ENCODE measurements at places on chromosomes 2 and 18.

DNA sequence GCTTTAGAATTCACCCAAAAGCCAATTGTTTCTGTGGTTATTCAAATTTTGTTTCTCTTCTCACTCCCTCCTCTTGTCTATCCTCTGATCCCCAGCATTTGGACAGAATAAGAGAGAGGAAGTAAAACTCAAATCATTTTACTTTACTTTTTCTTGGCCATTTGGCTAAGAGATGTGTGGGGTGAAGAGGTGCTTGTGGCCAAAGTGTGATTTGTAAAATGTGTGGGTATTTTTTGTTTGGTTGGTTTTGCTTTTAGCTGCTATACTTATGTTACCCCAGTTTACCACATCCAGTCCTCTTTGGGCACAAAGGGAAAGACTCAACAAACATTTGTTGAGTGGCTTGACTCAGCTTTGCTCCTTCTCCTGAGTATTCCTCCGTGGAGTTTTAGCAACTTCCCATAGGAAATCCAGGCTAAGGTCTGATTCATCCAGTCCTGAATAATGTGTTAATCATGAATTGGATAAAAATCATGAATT lies 109.1 kb upstream of the CYP1B1 start:
- DNase-seq, result no peak

- DNase-seq, result no peak
These were observed 27.2 kb upstream of the KCNF1 start for GRCh38 chr2:10884574-10884975.

- no peak for DNase-seq
These were observed 38.0 kb downstream of the RNF152 start for GRCh38 chr18:61854578-61855448.

GRCh38 chr2:206531996-206532543 lies 88.7 kb downstream of the ADAM23 start:
- no peak for DNase-seq

GRCh38 chr18:3453540-3454364 lies 3.8 kb downstream of the TGIF1 start:
- DNase-seq, result no peak

GRCh38 chr2:157055660-157056199 lies 201.8 kb upstream of the GALNT5 start:
- no peak for DNase-seq

GRCh38 chr2:172967036-172967982 lies 108.3 kb upstream of the MAP3K20 start:
- DNase-seq, result no peak

DNA sequence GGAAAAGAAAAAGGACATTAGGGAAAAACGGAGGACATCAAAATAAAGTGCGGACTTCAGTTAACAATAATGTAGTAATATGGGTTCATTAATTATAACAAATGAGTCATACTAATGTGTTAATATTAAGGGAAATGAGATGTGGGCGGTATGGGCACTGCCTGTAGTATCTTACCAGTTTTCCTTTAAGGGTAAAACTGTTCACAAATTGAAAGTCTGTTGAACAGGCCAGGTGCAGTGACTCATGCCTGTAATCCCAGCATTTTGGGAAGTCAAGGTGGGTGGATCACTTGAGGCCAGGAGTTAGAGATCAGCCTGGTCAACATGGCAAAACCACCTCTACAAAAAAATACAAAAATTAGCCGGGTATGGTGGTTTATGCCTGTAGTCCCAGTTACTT lies 56.8 kb upstream of the PMAIP1 start:
- DNase-seq, result no peak

DNA sequence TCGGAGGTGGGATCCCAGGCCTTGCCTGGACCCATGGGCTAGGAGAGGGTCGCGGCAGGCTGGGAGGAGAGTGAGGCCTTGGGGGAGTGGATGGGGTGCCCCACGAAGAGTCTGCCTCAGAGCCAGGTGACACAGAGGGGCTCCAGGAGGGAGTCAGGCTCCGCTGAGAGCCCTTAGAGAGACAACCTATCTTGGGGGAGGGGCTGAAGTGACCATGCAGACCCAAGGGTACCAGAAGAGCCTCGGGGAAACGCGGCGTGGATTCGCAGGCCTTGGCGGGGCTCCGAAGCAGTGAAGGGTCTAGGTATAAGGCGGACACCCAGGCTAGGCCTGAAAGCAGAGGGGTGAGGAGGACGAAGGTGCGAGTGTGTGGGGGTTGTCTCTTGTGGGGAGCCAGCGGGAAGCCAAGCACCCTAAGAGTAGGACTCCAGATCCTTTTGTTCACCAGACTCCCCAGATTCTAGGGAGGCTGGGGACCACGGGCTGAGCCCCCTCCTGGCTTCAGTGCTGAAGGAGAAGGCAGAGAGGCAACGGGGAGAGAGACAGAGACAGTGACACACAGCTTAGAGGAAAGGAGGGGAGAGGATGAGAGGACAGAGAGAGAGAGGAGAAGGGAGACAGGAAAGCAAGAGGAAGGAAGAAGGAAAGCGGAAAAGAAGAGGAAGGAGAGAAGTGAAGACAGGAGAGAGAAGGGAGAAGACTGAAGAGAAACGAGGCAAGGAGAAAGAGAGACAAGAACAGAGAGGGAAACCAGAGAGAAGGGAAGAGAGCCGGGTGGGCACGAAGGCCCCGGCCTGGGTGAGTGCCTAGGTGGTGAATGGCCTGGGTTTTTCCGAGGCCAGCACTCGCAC lies 1.1 kb upstream of the HOXD11 start:
- DNase-seq, result no peak

DNA sequence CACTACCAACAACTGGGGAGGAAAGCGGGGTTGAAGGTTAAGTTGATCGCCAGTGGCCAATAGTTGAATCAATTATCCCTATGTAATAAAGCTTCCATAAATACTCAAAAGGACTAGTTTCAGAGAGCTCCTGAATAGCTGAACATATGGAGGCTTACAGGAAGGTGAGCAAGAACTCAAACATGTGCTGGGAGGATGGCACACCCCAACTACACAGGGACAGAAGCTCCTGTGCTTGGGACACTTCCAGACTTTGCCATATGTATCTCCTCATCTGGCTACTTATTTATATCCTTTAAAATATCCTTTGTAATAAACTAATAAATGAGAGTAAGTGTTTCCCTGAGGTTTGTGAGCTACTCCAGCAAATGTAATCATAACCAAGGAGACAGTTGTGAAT lies 115.7 kb downstream of the HNMT start:
- DNase-seq, result no peak

- DNase-seq, result no peak
These were observed 94.3 kb downstream of the SEPTIN10 start for GRCh38 chr2:109519513-109519912.

GRCh38 chr18:51361130-51361860 lies 163.8 kb upstream of the MEX3C start:
- DNase-seq, result no peak

GRCh38 chr2:8395718-8396117 lies 286.1 kb upstream of the ID2 start:
- no peak for DNase-seq

- no peak for DNase-seq
These were observed 30.7 kb upstream of the ZNF236 start for GRCh38 chr18:76791642-76792041.

GRCh38 chr2:78984386-78984785 lies 41.1 kb upstream of the REG3G start:
- DNase-seq, result no peak

DNA sequence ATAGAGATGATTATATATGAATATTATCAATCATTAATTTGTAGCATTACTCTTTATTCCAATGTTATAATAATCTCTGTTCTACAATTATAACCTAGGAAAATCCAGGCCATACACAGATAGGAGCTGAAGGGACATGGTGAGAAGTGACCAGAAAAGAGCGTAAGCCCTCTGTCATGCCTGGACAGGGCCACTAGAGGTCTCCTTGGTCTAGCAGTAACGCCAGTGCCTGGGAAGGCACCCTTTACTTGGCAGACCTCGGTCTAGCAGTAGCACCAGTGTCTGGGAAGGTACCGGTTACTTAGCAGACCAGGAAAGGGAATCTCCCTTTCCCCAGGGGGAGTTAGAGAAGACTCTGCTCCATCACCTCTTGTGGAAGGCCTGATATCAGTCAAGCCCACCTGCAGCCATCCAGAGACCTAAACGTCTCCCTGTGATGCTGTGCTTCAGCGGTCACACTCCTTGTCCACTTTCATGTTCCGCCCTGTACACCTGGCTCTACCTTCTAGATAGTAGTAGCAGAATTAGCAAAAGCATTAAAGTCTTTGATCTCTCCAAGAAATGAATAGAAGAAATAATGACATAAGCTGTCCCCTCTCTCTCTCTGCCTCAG lies 447.5 kb upstream of the FSIP2 start:
- DNase-seq, result peak; percentile 67

GRCh38 chr18:55858661-55859515 lies 270.9 kb upstream of the TCF4 start:
- no peak for DNase-seq

DNA sequence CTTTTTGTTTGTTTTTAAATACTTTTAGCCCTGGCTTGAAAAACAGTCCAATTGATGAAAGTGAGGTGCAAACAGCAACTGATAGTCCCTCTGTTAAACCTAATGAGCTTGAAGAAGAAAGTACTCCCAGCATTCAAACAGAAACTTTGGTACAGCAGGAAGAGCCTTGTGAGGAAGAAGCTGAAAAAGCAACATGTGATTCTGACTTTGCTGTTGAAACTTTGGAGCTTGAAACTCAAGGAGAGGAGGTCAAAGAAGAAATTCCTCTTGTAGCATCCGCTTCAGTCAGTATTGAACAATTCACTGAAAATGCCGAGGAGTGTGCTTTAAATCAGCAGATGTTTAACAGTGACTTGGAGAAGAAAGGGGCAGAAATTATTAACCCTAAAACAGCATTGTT lies 30.6 kb upstream of the DYSF start:
- no peak for DNase-seq

GRCh38 chr2:7083580-7084509 lies 166.6 kb downstream of the RNF144A start:
- no peak for DNase-seq

GRCh38 chr2:86625096-86625495 lies 1.4 kb upstream of the RNF103 start:
- no peak for DNase-seq

DNA sequence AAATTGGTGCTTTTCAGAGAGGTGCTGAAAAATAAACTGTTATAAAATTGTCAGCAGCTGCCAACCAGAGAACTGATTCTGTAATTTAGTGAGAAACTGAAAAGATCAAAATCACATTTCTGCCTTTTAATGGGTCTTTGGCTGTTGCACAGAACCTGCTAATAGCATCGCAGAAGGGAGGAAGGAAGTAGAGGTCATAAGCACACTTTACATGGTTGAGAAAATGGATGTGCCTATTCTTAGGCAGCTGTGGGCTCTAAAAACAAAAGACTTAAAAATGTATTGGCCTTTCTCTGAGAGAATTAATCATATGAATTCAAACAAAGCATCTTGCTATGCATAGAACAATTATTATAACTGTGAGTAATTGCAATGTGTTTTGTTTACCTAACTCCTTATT lies 1186.9 kb downstream of the DSC3 start:
- DNase-seq, result no peak

DNA sequence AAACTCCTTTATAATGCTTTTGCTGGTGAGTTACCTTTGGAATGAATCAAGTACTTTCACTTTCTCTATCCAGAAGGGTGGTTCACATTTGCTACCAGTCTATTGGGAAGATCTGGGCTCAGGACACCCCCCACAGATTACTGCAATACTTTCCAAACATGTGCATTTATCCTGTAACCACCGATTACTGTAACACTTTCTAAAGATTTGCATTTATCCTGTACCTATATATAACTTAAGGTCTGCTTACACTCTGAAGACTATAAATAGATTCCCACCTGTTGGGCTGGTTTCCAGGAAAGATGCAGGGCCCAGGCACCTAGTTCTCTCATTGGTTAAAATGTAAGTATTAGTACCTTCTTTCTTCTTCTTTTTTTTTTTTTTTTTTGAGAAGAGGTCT lies 113.0 kb upstream of the NEDD4L start:
- DNase-seq, result no peak

GRCh38 chr2:102141970-102142828 lies at the start of gene IL1R1:
Gene IL1R1, plus strand, starts transcription at chr2:102142746. Its CDS starts 14,979 bp downstream, at chr2:102157725.
- DNase-seq, result peak; percentile 64

DNA sequence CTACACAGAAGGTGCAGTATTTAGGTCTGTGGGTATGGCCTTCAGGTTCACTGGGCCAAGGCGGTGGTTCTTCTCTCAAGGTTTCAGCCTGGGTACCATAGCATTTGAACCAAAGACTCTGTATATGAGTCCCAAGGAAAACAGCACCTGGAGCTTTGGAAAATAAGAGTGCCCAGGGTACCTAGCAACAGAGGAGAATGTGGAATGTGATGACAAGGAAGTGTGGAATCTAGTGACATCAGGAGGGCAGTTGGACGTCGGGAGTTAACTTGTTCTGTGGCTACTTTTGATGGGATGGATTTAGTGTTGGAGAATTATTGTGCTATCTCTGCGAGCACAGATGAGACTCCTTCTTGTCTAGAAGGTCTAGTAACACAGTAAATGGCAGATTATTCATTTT lies 201.2 kb downstream of the NOL4 start:
- no peak for DNase-seq

DNA sequence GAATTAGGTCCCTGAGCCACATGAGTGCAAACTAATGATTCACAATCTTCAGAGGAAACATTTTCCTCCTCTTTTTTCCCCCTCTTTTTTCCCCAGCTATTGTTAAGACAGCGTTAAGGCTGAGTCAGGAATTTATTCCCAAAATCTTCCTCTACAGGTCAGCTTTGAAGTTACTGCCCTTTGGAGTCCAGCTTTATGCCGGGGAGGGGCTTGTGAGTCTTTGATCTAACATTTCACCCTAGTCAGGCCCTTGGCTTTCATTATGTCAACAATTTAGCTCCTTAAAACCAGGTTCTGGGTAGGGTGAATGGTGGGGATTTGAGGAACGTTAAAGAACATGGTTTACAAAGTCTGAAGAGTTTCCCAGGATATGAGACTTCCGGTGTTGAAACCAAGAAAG lies 91.0 kb upstream of the LYPD1 start:
- no peak for DNase-seq

GRCh38 chr2:71526141-71526540 lies 72.8 kb downstream of the DYSF start:
- DNase-seq, result no peak

- DNase-seq, result no peak
These were observed 12.4 kb upstream of the RPL37A start for GRCh38 chr2:216486271-216486670.

DNA sequence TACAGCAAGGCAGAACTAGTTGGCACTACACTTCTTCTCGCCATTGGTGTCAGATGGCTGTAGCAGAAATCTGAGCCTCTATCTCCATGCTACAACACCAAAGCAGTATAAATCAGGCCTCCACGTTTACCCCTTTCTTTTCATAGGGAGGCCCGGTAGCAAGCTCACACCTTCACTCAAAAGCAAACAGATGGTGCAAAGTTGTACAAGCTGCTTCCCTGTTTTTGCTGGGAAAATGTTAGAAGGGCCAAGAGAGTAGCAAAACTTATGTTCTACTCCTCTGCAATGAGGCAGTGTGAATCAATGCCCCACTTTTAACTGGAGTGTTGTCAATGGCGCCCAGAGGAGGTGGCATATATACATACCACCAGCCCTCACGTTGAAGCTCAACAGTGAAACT lies 369.6 kb upstream of the NRXN1 start:
- no peak for DNase-seq

DNA sequence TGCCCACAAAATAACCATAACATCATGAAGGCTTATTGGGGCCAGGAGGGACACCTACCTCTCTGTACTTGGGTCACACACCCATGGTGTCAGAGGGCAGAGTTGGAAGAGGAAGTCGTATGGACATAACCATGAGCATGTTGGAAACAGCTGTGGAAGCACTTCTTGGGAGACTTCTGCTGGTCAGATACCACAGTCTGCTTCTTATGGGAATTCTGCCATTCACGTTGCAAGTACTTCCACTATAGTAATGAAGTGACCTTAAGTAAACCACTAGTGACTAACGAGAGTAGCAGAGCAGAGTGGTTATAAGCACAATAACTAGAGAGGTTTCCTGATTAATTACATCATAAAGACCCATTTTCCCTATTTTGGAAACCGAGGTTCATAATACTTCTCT lies 61.1 kb upstream of the TFPI start:
- DNase-seq, result no peak

Data from mesothelial cell of epicardium (in vitro differentiated cells).